ENCODE measurements at places on chromosomes 1 and 21.

- DNase-seq: no peak
These were observed 187.8 kb upstream of the LHX8 start for GRCh38 chr1:74946388-74946787.

- DNase-seq: no peak
These were observed 1.2 kb downstream of the LORICRIN start for GRCh38 chr1:153260585-153261280.

DNA sequence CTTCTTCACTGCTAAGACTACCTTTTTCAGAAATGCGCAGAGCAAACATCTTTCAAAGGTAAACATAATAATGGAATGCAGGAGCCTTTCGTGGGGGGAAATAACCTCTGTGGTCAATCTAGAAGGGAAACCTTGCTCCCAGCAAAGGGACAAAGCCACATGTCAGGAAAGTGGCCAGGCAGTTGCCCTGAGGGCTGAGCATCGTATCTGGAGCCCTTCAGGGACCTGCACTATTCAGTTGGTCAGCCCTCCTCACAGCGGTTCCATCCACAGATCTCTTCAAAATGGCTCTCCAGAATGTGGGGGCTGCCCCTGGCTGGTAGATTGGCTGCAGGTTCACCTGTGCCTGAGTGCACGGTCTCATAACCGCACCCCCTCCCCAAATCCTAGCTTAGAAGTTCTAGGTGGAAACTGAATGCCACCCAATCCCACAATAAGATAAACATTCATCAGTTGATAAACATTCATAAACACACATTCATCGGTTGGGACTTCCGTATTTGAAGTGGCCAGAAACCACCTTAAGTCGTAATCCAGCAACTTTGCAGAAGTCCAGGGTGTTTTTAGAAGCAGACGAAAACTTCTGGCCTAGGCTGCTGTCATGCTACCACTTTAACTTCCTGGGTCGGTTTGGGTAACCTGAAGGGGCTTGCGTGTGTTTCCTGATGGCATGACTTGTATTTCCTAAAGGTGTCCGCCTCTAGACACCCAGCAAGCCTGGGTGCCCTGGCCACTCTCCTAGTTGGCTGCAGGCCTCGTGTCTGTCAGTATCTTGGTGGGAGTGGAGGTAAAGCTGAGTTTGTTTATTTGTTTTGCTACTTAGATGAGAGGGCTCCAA is 50.5 kb downstream of the RASSF5 start:
- DNase-seq: peak; percentile 70

- DNase-seq: no peak
These were observed 4.2 kb downstream of the FABP3 start for GRCh38 chr1:31368611-31369107.

- no peak for DNase-seq
These were observed 344.6 kb upstream of the LYPLAL1 start for GRCh38 chr1:218829097-218829496.

DNA sequence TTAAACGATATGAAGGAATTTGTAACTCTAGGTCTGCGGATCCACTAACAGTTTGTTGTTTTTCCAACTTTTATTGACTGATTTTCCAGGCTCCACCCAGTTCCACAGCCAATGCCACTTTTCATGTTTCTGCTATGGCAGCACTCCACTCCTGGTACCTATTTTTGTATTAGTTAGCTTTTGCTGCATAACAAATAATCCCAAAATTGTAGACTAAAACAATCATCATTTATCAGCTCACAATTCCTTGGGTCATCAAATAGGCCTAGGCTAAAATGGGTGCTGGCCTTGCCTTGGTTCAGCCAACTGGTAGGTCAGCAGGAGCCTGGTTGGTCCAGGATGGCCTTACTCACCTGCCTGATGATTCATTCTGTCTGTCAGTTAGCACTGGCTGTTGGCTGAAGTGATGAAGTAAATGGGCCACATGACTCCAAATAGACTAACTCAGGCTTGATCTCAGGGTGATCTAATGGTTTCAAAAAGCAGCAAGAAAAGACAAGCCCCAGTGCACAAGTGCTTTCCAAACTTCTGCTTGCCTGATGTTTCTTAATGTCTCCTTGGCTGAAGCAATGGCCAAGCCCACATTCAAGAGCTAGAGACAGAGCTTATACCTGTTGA is 3.2 kb upstream of the C8B start:
- no peak for DNase-seq

GRCh38 chr1:180181048-180181447 is 26.4 kb downstream of the QSOX1 start:
- DNase-seq: peak; percentile 68
